Colonic mucosa (tissue), 4 donors: ENCODE measurements at places on chromosomes 7 and 10.

GRCh38 chr7:68833422-68833821 is 764.9 kb upstream of the AUTS2 start:
- no peak for DNase-seq

DNA sequence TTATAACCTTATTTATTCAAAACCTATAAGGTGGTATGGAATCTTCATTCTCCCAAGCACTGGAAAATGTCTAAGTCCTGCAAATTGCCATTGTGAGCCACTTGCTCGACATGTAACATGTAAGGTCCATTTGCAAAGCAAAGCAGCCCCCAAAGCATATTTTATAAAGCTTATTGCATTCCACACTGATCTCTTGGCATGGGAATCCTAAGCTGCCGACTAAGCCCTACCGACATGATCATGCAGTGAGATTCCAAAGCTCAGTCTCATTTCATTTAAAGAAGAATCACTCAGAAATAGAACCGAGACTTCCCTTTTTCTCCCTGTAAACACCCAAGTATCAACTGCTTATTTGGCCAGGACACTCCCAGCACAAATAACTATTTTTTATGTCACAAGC is 333.4 kb upstream of the MYO3A start:
- no peak for DNase-seq

DNA sequence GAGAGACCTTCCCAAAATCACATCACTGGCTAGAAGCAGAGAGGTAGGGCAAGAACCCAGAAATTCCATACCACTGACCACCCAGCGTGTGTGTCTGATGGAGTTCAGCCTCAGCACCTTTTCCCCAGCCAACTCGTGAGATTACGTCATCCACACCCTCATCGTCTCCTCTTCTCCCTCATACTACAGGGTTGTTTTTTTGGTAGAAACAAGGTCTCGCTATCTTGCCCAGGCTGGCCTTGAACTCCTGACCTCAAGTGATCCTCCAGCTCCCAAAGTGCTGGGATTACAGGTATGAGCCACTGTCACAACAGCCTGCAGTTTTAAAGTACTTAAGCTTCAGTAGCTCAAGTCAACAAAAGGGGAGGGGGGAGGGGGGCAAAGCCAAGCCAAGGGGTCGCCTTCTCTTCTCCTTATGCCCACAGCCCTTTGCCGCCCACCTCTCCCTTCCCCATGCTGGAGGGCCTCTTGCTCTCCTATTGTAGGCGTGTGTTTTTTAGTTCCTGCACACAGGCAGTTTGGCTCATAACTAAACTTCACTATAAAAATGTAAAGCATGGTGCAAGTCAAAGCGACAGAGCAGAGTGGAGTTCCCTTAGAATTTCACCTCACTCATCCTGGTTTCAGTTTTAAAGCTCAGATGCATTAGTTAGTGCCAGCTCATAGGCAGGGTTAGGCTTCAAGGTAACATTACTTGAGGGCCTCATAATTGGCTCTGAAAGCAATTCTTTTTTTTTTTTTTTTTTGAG is 5.2 kb upstream of the PRDX3 start:
- DNase-seq: no peak

DNA sequence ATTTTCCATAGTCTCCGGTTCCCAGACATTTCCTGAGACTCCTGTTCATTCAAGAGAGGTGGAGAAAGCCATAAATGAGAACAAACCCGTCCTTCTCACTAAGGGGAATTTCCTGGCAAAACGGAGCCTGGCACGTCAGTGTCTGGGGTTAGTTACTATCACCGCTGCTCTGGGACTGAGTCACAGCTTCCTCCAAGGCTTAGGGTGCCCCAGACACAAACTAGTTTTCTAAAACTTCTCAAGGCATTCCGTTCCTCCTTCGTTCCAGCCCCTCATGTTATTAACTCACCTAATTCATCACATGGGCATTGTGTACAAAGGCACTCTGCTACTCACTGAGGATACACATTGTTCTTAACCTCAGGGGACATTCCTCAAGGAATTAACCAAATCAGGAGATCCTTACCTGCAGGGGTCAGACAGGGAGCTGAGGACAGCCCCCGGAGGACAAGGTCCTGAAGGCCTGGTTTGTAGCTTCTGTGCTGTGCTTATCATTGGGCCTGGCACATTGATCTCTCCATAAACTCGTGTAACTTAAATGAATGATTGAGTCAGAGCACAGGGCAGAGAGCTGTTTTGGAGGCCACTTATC is 103.0 kb upstream of the KLF6 start:
- DNase-seq: no peak

- peak; percentile 7 for DNase-seq
These were observed 44.4 kb upstream of the SHH start for GRCh38 chr7:155856656-155857055.

- no peak for DNase-seq
These were observed 56.9 kb downstream of the SORBS1 start for GRCh38 chr10:95504246-95504691.

DNA sequence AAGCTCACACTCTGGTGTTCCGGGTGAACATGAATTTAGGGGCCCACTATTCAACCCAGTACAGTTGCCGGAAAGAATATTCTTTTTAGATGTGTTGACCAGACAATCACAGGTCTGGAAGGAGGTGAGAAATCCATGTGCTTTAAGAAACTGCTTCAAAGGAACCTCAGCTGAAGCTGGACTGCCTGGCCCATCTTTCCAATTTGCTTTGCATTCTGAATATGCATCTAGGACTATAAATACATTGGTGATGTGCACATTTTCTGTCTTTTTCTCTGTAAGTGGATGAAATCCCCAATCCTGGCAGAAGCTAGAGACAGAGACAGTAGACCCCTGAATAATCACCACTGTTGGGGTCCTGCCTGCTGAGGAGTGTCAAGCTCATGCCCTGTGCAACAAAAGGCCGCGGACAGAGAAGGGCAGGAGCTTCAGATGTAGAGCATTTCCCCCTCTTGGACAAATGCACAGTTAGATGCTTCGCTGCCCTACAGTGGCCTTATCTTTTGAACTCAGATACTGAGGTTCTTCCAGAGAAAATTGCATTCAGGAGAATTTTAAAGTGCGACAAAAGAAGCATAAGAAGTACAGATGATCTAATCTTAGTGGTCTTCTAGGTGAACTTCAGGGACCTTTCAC is 368.3 kb downstream of the SFMBT2 start:
- DNase-seq: no peak

GRCh38 chr7:17706734-17707133 is 233.6 kb downstream of the SNX13 start:
- peak; percentile 45 for DNase-seq

DNA sequence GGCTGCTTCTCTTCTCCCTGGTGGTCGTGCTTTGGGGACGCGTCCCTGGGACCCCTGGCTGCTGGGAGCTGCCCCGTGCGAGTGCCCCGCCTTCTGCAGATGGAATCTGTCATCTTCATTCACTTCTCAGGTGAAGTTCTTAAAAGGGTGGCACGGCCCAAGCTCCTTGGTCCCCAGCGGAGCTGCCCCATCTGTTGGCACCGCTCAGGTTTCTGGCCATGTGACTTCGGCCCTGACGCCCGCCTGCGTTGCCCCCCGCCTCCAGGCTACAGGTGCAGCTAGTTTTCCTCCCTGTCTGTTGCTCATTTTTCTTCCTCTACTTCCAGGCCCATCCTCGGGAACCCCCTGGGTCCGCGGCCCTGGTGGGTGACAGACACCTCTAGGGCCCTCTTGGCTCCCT is 6.8 kb upstream of the NKX6-2 start:
- no peak for DNase-seq

DNA sequence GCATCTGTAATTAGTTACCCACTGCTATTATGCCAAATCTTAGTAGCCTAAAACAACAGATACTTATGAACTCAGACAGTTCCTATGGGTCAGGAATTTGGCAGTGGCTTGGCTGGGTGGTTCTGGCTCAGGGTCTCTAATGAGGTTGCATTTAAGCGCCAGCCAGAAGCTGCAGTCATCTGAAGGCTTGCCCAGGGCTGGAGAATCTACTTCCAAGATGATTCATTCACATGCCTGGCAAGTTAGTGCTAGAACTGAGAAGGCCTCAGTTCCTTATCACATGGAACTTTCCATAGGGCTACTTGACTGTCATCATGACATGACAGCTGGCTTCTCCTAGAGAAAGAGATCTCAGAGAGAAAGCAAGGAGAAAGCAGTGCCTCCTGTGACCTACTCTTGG is 121.3 kb downstream of the AVL9 start:
- no peak for DNase-seq

DNA sequence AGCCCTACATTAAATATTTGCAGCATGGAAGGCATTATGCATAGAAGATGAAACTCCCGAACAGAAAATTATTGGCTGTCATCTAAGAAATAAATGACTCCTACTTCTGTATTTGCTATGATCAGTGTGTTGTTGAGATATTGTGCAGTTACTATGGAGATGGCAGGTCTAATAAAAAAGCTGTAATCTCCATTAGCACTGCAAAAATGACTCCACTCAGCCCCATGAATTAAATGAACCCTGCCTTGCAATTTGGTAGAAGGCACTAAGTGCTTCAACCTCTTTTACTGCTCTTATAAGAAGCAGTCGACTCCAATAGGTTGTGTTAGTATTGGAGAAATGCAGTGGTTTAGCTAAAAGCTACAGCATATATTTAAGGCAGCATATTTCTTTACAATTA is 290.0 kb upstream of the PHYHIPL start:
- DNase-seq: no peak

- DNase-seq: peak; percentile 74
These were observed 452 bp downstream of the ATE1 start for GRCh38 chr10:121927318-121927840.

DNA sequence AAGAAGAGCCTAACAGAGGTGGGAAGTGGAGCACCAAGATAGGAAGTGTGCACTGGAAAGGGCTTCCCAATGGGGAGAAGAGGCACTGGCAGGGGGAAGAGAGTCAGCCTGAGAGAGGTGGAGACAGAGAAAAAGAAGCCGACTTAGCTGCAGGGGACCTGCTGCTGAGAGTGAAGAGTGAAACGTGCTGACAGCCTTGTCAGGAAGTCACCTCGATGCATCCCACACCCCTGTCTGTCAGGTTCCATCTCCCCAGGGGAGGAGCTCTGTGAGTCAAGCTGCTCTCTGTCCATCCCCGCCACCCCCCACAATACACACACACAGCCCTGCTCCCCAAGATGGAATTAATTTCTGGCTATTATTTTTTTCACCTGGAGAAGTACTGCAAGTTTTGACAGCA is 14.0 kb downstream of the KAZALD1 start:
- no peak for DNase-seq

- no peak for DNase-seq
These were observed 1.5 kb downstream of the FAM13C start for GRCh38 chr10:59360605-59361405.

GRCh38 chr10:25206693-25207414 is 32.1 kb downstream of the GPR158 start:
- no peak for DNase-seq

DNA sequence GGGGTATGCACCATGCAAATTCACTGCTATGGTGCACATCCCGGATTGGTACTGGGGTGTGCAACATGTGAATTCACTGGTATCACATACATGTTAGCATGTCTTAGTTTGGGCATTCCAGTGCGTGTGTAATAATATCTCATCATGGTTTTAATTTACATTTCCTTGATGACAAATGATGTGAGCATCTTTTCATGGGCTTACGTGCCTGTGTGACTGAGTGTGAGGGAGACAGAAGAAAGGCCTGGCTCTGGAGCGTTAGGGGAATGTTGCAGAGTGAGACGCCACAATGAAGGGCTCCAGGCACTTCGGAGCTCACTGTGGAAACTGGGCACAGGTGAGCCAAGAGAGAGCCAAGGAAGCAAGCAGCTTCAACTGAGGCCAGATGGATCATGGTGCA is 162.6 kb downstream of the UBE2H start:
- no peak for DNase-seq

DNA sequence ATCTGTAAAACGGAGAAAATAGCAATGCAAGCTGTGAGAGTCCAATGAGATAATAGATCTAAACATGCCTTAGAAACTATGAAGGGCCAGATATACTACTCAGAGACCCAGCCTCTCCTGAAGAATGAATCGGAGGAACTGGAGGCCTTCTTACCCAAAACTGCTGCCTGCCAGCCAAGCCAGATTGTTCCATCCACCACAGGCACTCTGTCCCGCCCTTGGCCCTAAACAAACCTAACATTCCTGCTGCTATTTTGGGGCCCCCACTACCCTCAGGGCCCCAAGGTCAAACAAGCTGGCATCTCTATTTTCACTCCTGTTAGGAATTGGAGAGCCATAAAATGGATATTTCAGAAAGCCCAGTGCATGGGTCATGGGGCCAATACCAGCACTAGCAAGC is 48.0 kb upstream of the HMX3 start:
- no peak for DNase-seq

- DNase-seq: no peak
These were observed 20.4 kb downstream of the LRMDA start for GRCh38 chr10:75451831-75452230.

GRCh38 chr7:77674878-77675277 is 21.4 kb upstream of the RSBN1L start:
- peak; percentile 79 for DNase-seq
